Type B pancreatic cell (in vitro differentiated cells): ENCODE measurements at places on chromosomes 5 and 9. TPM values are rescaled to one million over a fixed set of nuclear protein-coding genes. Genes with fewer than 3 reads are reported as not detected.

The TMEM252 gene
- total RNA-seq = 0.67 and 0.80 TPM in 2 replicates

The SHOC1 gene
- not detected in 2 replicates for total RNA-seq

The MBLAC2 gene
- total RNA-seq = 3.9 and 6.2 TPM in 2 replicates

The PCDHA9 gene
- 1.5 and 2.5 TPM in 2 replicates for total RNA-seq

The CHMP5 gene
- total RNA-seq = 51.4 and 53.7 TPM in 2 replicates

The SPAG8 gene
- total RNA-seq = 0.71 and 14.2 TPM in 2 replicates

The MSX2 gene
- 55.6 and 69.7 TPM in 2 replicates for total RNA-seq

The GPR150 gene
- total RNA-seq = not detected in 2 replicates

The ELAVL2 gene
- total RNA-seq = 4.5 and 11.6 TPM in 2 replicates

The CDH9 gene
- total RNA-seq = 0.68 TPM in 1 of 2 replicates, not detected in the other

The TRIO gene
- total RNA-seq = 61.9 and 145 TPM in 2 replicates

The PCDHB14 gene
- total RNA-seq = 3.1 and 3.7 TPM in 2 replicates

The BAAT gene
- total RNA-seq = 0.48 and 0.53 TPM in 2 replicates

The PAPPA gene
- 1.2 and 11.0 TPM in 2 replicates for total RNA-seq

The MORN5 gene
- 0.88 and 2.1 TPM in 2 replicates for total RNA-seq

The LCN2 gene
- 10.7 and 12.4 TPM in 2 replicates for total RNA-seq

The NDUFS4 gene
- total RNA-seq = 70.2 and 73.4 TPM in 2 replicates
